Left ventricle myocardium superior (tissue), 1 donor: ENCODE measurements at places on chromosomes 2 and 18. TPM values are rescaled to one million over a fixed set of nuclear protein-coding genes. Genes with fewer than 3 reads are reported as not detected.

The DUSP2 gene
- 1.9 TPM for total RNA-seq

DNA sequence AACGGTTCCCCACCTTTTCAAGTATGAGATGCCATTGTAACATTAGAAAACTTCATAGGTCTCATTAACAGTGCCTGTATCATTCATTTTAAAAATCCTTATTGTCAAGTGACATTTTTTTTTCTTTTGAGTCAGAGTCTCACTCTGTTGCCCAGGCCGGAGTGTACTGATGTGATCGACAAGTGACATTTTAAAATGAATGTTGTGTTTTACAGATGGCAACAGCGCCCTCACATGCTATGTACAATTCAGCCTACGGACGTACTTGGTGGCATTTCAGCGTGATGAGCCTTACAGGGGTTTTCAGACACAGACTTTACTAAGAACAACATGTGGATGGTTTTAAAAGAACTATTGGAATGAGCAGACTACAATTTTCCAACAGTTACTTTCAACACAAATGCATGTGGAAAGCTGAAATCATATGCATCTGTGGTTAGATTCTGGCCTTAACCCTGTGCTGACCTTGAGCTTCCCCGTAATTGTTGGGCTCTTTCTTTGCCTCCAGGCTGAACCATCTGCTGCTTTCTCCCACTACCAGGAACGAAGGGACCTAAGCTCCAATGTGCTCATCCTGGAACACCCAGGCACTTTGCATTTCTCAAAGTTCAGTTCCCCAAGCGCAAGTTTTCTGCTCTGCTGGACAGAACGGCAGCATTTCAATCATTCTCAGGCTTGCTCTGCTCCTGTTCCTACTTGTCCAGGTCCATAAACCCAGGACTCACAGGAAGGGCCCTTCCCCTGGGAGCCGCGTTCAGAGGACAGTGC is 119.9 kb upstream of the NDUFV2 start:
- no peak for DNase-seq

The NFATC1 gene
- 18.7 TPM for total RNA-seq

DNA sequence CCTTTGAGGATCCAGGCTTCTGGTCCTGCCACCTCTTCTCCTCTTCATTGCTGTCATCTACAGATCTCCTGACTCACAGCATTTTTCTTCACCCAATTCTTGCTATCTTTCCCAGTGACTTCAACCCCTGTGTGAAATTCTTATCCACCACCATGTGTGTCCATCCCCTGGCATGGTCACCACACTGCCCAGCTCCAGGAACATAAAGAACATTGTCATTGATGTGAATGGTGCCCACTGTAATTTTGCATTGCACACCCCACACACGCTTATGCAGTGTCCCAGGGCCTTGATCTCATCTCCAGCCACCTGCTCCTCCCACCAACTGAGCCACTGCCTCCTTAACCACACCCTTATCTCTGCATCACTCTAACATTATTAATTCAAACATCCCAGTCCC is 85.3 kb downstream of the C1D start:
- no peak for DNase-seq

The RAB17 gene
- 3.2 TPM for total RNA-seq

The MYO5B gene
- 1.1 TPM for total RNA-seq

The GREB1 gene
- 8.2 TPM for total RNA-seq

- no peak for DNase-seq
Observed at GRCh38 chr2:230706053-230706521, 6.6 kb upstream of the CAB39 start.

DNA sequence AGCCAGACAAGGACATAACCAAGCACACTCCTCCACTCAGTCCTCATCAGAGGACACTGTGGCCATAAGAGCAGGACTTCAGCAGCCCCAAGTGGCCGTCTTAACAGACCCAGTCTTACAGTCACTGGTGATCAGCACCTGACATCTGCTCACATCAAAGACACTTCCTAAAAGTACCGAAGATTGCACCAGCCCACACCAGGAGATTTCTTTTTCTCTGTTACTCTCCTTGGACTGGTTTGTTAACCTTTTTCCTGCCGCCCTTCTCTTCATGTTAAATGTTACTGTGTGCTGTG is 44.1 kb downstream of the MRPS5 start:
- DNase-seq, result no peak

GRCh38 chr18:70450426-70451253 is 161.8 kb downstream of the SOCS6 start:
- no peak for DNase-seq
